ENCODE measurements at places on chromosomes 1 and 21.

DNA sequence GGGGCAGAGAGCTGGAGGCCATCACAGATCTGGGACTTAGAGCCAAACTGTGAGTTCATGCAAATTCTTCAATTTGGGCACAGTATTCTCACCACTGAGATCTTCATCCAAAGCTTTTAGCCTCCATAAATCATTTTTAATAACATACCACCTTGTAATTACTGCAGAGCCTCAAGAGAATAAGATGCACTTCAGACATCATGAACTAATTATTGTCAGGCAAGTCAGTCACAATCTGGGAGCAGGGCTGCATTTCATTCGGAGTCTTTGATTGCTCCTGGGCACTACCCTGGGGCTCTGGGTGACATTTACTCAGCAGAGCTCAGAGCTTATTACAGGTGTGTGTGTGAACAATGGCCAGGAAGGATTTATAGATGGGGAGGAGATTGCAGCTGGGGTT, 623.7 kb downstream of the PTPRU start:
- DNase-seq: no peak

- no peak for DNase-seq
These were observed 44.6 kb downstream of the CD247 start for GRCh38 chr1:167473761-167474160.

- DNase-seq: no peak
These were observed 44.2 kb downstream of the SMYD2 start for GRCh38 chr1:214324896-214325800.

- DNase-seq: peak; percentile 94
These were observed 20.4 kb downstream of the PRMT6 start for GRCh38 chr1:107076841-107077240.

GRCh38 chr1:38327559-38327973, 281.0 kb upstream of the POU3F1 start:
- no peak for DNase-seq
